GOT3 (cell line): ENCODE measurements at places on chromosomes 12 and 14.

DNA sequence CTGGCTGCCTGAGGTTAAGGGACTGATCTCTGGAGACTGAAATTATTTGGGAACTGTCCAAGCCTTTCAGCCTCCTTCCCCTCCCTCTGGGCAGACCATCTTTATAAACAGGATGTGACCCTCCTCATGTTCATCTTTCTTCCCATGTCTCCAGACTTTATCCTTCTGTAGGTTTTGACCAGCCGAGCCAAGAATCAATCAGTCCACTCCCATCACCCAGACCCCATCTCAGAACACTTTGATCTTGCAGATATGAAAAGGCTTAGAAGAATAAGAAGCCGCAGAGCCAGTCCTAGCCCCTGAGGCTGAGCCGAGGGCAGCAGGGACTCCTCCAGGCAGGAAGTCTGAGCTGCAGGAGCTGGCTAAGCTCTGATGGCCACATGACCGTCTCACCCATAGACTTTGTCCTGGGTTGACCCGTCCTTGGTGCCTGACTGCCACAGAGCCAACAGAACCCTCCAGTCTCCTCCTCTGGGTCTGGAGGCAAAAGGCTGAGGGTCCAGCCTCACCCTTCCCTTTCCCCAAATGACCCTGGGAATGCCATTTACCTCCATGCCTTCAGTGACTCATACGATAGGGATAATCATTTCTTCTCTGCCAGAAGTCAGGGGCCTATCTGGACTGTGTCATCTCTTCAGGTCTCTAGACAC, 1.6 kb downstream of the KRT71 start:
- DNase-seq, result no peak

DNA sequence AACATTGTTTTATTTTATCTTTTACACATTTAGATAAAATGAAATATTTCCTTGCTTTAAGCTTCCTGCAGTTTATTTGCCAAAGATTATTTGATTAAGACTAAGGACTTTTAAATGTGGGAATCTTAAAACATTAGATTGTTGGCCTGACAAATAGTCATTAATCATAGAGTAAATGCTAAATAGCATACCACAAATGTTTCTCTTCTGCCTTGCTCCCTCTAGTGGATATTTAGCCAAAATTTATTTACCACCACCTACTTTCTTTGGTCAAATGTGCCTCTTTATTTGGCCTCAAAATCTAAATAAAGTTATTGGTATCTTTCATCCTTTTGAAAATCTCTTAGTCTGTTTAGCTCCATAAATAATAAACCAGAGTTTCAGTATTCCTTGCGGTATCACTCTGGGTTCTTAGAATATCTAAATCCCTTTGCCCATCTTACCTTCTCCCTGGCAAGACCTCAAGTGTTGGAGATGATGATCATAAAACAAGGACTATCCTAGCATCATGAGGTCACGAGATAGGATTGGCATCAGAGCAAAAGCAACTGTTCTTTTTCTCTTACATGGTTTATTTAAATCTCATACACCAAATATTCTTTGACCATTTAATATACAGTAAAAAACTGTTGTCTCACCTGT, 150.6 kb upstream of the AEBP2 start:
- DNase-seq, result no peak

- no peak for DNase-seq
These were observed 11.6 kb upstream of the CCDC85C start for GRCh38 chr14:99615497-99616157.

DNA sequence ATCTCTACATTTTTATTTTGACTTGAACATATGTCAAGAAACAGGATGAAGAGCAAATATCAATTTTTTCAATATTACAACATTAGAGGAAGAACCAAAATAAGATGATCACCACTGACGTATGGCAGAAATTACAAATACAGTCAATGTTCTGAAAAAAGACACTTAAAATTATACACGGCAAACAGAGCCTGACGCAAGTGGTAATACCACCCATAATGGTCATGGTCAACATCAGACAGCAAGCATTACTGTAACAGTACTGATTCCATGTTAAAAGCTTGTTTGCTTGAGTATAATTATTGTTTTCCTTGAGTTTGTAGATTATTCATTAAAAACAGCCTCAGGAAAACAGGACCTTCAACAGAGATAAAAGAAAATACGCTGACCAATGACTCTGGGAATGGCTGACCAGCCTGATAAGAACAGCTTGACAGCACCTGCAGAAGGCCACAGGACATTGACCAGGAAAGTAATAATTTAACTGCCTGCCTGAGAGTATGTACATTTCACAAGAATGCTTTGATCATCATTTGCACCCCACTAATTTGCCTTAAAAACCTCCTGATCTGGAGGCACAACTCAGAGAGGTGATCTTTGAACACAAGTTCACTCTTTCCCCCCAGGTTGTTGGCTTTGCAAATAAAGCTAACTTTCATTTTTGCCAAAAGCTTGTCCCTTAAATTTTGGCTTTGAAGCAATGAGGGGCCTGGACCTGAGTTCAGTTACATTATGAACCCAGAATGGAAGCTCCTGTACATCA, 187.3 kb downstream of the IPO8 start:
- DNase-seq, result no peak

GRCh38 chr14:71964716-71965115, 32.5 kb downstream of the RGS6 start:
- no peak for DNase-seq

GRCh38 chr14:34199585-34199984, 248.7 kb upstream of the EGLN3 start:
- no peak for DNase-seq

DNA sequence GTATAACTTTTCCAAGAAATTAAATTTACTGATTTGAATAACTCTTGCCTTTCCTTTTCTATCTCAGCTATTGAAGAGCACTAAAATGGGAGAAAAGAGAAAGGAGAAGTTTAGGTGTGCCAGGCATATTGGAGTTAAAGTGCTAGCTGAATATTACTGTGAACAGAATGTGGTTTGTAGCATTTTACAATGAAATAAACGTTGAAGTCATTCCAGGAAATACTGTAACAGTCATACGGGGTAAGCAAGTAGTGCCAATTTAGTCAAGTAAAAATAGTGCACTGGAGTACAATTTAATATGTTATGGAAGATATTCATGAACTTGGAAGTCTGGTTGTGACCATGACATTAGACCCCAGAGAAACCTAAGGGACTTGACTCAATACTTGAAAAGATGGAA, 62.1 kb downstream of the E2F7 start:
- DNase-seq, result no peak

GRCh38 chr14:52153939-52154338, 85.1 kb upstream of the NID2 start:
- DNase-seq, result no peak

DNA sequence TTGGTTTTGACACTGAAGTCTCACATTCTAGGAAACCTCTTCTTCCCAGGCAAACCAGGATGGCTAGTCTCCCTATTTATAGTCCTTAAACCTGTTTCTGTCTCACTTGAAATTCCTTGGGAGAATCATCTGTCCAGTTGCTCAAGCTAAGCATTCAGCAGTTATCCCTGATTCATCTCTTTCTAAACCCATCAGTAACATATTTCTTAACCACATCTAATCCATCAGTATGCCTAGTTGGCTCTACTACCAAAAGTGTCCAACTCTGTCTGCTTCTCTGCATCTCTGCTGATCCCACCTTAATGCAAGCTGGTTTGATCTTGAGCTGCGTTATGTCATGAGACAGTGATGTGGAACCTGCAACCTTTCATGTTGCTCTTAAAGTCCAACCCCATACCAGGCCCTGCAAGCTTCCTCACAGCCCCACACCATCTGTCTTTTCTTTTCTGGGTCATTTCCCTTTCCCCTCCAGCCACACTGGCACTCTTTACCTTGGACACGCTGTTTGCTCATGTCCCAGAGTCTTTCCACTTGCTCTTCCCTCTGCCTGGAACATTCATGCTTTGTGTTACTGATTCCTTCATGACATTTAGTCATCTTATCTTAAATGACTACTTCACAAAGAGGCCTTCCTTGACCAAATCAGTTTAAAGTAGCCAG, 380.8 kb upstream of the RGS6 start:
- no peak for DNase-seq

DNA sequence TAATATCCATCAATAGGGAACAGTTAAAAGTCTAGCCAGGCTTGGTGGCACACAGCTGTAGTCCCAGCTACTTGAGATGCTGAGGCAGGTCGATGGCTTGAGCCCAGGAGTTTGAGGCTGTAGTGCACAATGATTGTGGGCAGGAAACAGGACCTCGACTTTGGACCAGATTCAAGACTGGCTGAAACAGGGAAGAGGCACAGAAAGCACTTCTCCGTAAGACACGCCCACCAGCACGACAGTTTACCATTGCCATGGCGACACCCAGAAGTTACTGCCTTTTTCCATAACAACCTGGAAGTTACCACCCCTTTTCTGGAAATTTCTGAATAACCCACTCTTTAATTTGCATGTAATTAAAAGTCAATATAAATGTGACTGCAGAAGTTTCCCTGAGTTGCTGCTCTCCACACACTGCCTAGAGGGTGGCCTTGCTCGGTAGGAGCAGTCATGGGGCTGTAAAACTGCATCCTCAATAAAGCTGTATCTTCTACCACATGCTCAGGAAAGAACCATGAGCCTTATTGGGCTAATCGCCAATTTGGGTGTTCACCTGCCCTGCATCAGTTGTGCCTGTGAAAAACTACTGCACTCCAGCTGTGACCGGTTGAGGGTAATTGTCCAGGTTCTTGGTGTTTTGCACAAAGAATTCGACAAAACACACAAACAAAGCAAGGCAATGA, 4.6 kb upstream of the LRRC23 start:
- DNase-seq, result no peak

- no peak for DNase-seq
These were observed 148.7 kb downstream of the MED13L start for GRCh38 chr12:116128779-116129178.

GRCh38 chr14:55537782-55538181, 42.2 kb upstream of the KTN1 start:
- no peak for DNase-seq

DNA sequence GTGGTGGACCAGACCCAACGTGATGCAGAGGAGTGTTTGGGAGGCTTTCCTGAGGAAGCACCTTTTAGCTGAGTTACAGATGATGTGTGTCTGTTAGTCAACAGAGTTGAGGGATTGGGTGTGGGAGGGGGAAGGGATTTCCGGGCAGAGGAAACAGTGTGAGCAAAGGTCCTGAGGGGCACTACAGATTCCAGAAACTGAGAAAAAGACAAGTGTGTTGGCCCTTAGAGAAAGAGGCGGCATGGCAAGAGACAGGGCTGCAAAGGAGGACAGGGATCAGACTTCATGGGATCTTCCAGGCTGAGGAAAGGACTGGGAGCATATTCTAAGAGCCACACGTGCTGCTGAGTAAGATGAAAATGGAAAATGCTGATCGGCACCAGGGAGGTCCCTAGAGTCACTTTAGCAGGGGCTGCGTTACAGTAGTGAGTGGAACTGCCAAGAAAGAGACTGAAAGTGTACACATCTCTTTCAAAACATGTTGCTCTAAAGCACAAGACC, 9.4 kb upstream of the RPS6KL1 start:
- no peak for DNase-seq

GRCh38 chr14:103302966-103303365, 31.1 kb upstream of the EIF5 start:
- no peak for DNase-seq

DNA sequence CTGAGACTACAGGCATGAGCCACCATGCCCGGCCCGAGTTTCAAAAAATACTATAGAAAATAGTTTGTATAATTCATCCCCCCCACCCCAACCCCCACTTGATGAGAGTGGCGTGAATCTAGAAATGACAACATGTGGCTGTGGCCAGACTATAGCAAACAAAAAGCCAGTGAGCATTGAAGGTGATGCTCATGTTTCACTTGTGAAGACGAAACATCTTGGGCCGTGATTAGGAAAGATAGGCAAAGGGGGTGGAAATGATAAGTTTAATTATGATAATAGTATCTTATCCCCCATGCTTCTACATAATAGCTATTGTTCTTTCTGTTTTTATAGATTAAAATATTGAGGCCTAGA, 8.5 kb downstream of the BORCS5 start:
- DNase-seq, result no peak

- no peak for DNase-seq
These were observed 364.1 kb upstream of the SFSWAP start for GRCh38 chr12:131346555-131347344.

- DNase-seq, result no peak
These were observed 13.0 kb upstream of the TRAF3 start for GRCh38 chr14:102764220-102764671.

DNA sequence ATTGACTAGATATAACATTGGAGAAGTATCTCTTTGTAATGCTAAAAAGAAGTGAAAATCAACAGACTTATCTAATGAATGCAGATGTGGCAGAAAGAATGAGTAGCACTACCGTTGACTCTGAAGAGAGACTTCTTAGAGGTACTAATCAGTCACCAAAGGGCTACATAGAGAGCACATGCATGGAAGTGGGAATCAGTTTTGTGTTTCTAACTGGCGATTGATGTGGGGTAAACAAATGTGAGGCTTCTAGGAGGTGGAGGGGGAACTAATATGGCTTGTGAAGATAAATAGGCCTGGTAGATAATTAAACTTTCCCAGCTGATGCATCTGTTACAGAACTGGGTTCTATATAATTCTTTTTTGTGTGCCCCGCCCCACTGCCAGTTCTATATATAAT, 10.5 kb downstream of the COCH start:
- DNase-seq, result no peak

GRCh38 chr14:100524233-100524932, 62.8 kb downstream of the BEGAIN start:
- DNase-seq, result no peak
